Amygdala (tissue), 56 donors: ENCODE measurements at places on chromosomes 4 and X.

GRCh38 chr4:85391589-85392410, 83.2 kb upstream of the ARHGAP24 start:
- DNase-seq, result no peak

GRCh38 chrX:115350711-115351381, 61.3 kb downstream of the LUZP4 start:
- no peak for DNase-seq

- no peak for DNase-seq
Measured at GRCh38 chrX:116321711-116322110, 114.7 kb upstream of the SLC6A14 start.

GRCh38 chr4:150525321-150525868, 56.6 kb upstream of the MAB21L2 start:
- DNase-seq, result no peak

DNA sequence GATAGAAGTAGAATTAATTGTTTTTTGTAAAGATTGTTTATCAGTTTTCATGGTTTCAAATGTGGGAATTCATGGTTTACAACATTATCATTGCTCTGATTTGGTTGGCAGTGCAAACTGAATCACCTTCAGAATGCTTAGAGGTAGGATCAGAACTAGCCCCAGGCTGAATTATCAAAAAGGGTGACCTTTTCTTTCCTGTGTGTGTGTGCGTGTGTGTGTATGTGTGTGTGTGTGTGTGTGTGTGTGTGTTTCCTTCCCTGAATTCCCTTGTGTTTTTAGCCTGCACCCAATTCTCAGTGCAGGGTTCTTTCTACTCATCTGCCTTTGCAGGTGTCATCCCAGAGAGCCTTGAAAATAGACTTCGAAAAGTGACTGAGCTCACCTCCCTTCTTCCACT, 125.0 kb downstream of the BMPR1B start:
- DNase-seq, result no peak

- no peak for DNase-seq
Measured at GRCh38 chr4:78610546-78611214, 59.1 kb downstream of the ANXA3 start.

DNA sequence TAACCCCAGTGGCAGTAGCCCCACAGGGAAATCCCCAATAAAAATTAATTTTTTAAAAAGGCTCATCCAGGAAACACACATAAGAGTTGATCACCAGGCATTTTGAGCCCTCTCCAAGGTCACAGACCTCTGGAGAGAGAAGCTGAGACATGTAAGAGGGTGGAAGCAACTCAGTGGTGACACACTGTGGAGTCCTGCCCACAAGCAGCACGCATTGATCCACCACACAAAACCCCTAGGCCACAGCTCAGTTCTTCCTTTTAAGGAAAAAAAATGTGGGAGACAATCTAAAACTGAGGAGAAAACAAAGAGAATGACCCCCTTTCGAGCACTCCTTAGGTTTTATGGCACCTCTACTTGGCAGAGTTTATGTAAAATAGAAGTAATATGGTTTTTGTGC, 71.7 kb upstream of the S100G start:
- no peak for DNase-seq

GRCh38 chr4:153594210-153594609, 89.9 kb upstream of the TLR2 start:
- DNase-seq, result no peak

DNA sequence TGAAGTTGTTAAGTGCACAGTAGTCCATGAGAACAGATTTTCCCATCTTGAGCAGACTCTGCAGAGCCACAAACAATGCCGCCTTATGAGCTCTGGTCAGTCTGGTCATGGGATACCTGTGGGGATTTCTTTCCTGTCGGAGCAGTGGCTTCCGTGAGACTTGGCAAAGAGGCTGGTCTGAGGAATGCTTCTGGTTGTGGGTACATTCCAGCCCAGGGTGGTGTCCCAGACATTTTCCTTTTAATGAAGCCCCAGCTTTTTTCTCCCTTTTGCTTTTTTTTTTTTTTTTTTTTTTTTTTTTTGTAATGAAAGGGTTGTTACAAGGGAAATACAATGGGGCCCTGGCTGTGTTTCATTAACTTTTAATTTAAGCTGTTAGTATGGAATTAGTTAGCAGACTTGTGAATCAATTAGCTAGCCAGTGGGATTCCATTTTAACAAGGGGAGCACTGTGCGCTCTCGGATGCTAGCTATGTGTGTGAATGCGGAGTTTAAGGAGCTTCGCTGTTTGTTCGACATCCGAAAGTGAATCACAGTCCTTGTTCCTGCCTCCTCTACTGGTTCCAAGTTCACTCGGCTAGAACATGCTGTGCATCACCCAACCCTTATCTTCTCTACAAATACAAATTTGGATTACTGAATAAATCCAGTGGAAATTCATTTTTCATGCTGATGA, 225.1 kb downstream of the CBR4 start:
- DNase-seq, result no peak
